Activated CD8-positive, alpha-beta T cell treated with anti-CD3 and anti-CD28 coated beads for 36 hours (primary cell): ENCODE measurements at places on chromosomes 1 and 21. TPM values are rescaled to one million over a fixed set of nuclear protein-coding genes. Genes with fewer than 3 reads are reported as not detected.

The FCAMR gene
- total RNA-seq, result not detected

GRCh38 chr1:178037510-178038253 lies 56.2 kb upstream of the RASAL2 start:
- DNase-seq, result no peak

DNA sequence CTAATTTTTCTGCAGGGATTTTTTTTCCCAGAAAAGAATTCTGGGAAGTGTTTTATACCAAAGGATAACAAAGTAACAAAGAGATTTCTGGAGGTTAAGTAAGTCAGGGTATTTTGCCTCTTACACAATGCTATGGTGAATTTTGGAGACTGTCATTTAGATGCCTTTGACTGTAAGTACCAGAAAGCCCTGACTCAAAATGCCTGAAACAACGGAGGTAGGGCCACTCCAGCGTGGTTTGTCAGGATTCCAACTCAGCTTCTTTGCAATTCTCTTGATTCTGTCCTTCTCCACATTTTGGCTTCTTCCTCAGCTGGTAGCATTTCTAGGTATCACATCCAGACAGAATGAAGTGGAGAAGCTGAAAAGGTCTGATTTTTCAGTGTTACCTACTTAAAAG lies 106.5 kb downstream of the UCHL5 start:
- no peak for DNase-seq

The C21orf58 gene
- 23.9 TPM for total RNA-seq

The C4BPA gene
- not detected for total RNA-seq

- DNase-seq, result no peak
Measured at GRCh38 chr1:107640207-107640606, 324.8 kb downstream of the VAV3 start.
